ENCODE measurements at places on chromosomes 6 and 20.
A peak's percentile ranks its signal among the peaks of the same experiment; 100 is the strongest.

- no peak for DNase-seq
- no peaks in the 10 kb centered on the region for H3K27me3 ChIP-seq
- peaks cover 7% of the 10 kb centered on the region for H3K4me1 ChIP-seq
- H3K36me3 ChIP-seq: peaks cover 17% of the 10 kb centered on the region
- H3K27ac ChIP-seq: peak overlapping the region; percentile 60
Observed at GRCh38 chr6:43013097-43013842, 476 bp downstream of the MEA1 start.

- DNase-seq: no peak
- no peaks in the 10 kb centered on the region for H3K27me3 ChIP-seq
- H3K4me1 ChIP-seq: no peaks in the 10 kb centered on the region
- no peak overlapping the region for H3K4me3 ChIP-seq
Observed at GRCh38 chr20:60263725-60264709, 305.8 kb downstream of the CDH26 start.

- no peaks in the 10 kb centered on the region for H3K27me3 ChIP-seq
- no peak overlapping the region for H3K4me3 ChIP-seq
- no peaks in the 10 kb centered on the region for H3K4me1 ChIP-seq
- H3K27ac ChIP-seq: no peak overlapping the region
- H3K36me3 ChIP-seq: no peaks in the 10 kb centered on the region
- DNase-seq: no peak
Observed at GRCh38 chr6:100673641-100674040, 207.5 kb downstream of the ASCC3 start.

DNA sequence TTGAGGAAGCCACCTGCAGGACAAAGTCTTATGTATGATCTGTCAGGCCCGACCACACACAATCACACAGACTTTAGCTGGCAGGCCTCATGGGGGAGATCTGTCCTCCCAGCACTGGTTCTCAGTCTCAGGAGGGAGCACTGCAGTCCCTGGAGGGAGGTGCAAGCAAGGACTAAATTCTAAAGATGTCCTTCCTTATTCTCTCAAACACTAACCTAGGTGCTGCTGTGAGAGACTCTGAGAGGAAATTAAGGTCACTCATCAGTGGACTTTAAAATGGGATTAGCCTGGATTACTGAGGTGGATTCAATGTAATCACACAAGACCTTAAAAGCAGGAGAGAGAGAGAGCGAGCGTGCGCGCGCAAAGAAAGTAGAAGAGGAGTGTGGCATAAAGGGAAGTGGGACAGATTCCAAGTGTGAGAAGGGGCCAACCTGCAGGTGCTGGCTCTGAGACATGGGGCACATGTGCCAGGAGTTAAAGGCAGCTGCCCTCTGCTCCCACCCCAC, 14.3 kb downstream of the GLO1 start:
- no peaks in the 10 kb centered on the region for H3K27me3 ChIP-seq
- H3K4me1 ChIP-seq: peaks cover 13% of the 10 kb centered on the region
- H3K4me3 ChIP-seq: peak overlapping the region; percentile 28
- DNase-seq: peak; percentile 59
